Urinary bladder (tissue), 4 donors: ENCODE measurements at places on chromosomes 2 and 18. TPM values are rescaled to one million over a fixed set of nuclear protein-coding genes. Genes with fewer than 3 reads are reported as not detected.

DNA sequence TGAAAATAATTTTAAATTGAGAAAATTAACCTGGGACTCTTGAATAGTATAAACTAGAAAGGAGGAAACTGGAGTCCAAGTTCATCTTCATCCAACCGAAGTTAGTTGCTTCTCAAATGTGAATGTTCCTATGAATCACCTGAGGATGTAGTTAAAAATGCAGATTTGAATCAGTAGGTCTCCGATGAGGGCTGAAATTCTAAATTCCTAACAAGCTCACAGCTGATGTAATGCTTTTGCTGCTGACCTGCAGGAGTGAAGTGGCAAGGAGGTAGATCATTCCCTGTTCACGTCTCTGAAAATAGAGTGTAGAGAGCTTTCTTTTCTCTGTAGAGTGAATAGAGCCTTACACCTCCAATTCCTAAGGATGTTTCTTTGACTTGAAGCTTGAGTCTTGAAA, 685.5 kb downstream of the CPS1 start:
- DNase-seq, result no peak

The ERMN gene
- 0.09 TPM for polyA plus RNA-seq

DNA sequence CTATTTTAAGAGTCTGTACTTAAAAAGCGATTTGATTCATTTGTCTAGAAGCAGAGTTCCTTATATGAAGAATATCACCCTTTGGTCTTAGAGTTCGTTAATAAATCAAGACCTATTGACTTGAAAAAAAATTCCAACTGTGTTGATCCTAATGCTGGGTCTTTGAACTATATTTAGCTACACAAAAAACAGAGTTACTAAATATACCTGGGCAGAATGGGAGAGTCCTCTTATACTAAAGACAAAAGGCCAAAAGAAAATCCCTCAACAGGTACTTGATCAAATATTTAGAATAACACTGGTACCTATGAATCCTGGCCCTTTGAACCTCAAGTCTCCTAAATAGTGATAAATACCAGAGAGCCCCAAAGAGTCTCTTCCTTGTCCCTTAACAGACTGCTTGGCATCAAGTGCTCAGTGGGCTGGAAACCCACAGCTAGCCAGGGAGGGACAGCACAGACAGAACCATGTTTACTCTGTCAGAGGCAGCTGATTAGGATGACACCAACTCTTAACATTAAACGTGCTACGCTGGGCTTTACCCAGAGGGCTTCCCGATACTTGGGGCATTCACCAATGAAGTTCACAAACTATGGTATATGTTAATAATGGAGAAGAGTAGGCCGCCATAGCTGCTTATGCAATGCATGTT, 95.1 kb downstream of the FIGN start:
- no peak for DNase-seq

- DNase-seq, result no peak
Observed at GRCh38 chr2:69828938-69829255, 563 bp upstream of the GMCL1 start.

The FLACC1 gene
- 0.63 TPM for polyA plus RNA-seq

DNA sequence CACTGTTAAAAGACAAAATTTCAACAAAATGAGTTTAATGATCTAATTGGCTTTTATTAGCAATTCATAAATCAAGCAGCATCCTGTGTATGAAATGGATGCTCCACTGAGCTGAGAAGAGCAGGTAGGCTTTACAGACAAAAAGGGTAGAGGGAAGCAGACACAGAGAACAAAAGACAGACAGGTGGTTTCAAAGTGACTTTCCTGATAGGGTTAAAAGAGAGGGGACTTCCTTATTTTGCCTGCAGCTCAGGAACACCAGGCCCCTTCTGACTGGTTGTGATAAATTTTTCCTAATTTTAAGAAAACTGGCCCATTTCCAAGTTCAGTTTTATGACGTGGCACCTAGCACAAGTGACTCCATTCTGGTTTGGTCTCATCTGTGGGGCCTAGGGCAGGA, 11.9 kb downstream of the TEX51 start:
- DNase-seq, result no peak

The DES gene
- polyA plus RNA-seq, result 8,236 TPM

The MRO gene
- 0.90 TPM for polyA plus RNA-seq

The LOXL3 gene
- 8.6 TPM for polyA plus RNA-seq

The TTN gene
- polyA plus RNA-seq, result 0.04 TPM

DNA sequence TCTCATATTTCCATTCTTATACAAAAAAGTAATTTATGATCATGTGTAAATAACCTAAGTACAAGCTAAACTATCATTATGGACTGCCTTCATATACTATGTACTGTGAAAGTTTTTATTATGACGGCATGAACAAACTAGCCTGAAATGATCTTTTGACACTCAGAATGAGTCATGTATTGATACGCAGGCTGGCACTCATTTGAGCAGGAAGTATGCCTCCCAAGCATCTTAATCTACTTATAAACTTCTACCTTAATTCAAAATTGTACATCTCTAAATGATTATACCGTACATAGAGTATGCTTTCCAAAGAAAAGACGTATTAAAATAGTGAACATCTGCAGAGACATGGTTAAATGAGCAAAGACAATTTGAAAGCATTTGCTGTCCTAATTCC, 207.1 kb upstream of the SPOPL start:
- no peak for DNase-seq

DNA sequence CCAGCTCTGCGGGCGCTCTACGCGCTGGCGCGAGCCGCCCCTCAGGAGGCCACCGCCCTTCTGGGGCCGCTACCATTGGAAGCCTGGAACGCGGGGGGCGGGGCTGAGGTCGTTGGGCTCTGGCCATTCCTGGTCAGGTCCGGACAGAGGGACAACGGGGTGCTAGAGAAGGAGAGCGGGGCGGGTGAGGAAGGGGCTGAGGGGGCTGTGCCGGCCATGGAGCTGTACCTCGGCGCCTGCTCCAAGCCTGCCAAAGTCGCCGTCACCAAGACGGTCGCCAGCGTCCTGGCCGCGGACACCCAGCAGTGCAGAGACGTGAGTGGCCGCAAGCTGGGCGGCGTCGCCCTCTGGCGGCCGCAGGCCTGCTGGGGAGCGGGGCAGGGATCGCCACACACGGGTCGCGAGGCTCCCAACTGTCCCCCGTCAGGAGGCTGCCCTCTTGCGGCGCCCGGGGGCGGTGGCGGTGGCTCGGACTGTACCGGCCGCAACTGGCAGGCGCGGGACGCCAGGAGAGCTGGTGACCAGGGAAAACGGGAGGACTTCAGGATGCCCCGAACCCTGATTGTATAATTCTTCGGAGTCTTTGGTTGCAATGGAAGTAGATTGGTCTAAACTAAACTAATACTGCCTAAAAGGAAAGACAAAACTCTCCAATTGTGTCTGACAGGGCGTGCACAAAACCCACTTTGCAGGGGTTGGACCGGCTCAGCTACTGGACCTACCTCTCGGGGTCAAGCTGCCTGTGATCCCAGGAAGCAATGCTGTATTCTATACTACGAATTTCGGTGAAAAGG, at the start of gene FSIP2:
FSIP2 (plus strand) TSS at position 126 of the 794 bp plus-strand sequence; CDS start at position 217, 91 bp downstream.
- no peak for DNase-seq

The ESCO1 gene
- 9.4 TPM for polyA plus RNA-seq

The CCL20 gene
- polyA plus RNA-seq, result 1.5 TPM

The ERICH2 gene
- polyA plus RNA-seq, result 0.77 TPM

- no peak for DNase-seq
Observed at GRCh38 chr2:224217962-224218347, 178.9 kb upstream of the SERPINE2 start.

The UGT1A10 gene
- polyA plus RNA-seq, result not detected

DNA sequence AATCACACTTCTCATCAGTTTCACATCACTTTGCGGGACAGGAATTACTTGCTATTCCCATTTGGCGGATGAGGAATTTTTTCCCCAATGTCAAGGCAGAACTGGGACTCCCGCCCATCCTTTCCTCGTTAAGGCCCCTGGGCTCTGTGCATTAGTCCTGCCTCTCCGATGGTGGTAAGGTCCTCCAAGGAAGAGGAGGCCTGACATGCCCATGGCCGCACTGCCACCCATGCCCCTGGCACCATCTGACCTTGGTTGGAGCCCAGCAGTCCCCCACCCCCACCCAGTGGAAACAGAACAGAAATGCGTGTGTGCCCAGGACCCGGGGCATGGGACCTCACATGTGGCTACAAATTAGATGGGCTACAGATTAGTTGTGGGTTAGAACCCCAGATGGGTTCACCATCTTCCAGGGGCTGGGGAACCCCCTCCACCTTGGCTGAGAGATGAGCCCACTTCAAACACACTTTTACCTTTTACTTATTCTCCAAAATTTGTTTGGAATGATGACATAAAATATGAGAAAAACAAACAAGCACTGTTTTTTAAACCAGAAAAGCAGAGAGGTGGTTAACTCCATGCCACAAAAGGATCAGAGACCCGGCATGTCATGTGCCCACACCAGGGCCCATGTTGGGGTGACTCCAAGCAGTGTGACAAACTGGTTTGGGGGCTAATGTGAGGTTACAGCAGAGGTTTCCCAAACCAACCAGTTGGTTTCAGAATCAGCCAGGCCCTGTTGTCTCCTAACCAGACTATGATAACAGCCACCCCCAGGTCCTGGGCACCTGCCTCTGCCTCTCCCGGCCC, 11.0 kb upstream of the DUSP2 start:
- no peak for DNase-seq
